ENCODE measurements at places on chromosomes 12 and 14. TPM values are rescaled to one million over a fixed set of nuclear protein-coding genes. Genes with fewer than 3 reads are reported as not detected.

DNA sequence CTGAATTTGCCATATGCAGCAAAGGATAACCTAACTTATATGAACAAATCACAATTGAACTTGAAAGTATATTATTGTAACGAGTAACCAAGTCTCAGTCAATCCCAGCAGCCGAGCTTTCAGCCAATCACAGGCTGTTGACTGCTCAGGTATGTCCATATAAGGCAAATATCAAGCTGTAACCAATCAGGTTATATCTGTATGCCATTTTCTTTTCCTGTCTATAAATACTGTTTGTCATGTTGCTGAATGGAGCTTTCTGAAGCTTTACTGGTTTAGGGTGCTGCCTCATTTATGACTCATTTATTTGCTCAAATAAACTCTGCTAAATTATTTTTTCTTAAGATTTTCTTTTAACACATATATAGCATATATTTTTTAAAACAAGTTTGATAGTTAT lies 1059.5 kb downstream of the GALC start:
- DNase-seq, result no peak

DNA sequence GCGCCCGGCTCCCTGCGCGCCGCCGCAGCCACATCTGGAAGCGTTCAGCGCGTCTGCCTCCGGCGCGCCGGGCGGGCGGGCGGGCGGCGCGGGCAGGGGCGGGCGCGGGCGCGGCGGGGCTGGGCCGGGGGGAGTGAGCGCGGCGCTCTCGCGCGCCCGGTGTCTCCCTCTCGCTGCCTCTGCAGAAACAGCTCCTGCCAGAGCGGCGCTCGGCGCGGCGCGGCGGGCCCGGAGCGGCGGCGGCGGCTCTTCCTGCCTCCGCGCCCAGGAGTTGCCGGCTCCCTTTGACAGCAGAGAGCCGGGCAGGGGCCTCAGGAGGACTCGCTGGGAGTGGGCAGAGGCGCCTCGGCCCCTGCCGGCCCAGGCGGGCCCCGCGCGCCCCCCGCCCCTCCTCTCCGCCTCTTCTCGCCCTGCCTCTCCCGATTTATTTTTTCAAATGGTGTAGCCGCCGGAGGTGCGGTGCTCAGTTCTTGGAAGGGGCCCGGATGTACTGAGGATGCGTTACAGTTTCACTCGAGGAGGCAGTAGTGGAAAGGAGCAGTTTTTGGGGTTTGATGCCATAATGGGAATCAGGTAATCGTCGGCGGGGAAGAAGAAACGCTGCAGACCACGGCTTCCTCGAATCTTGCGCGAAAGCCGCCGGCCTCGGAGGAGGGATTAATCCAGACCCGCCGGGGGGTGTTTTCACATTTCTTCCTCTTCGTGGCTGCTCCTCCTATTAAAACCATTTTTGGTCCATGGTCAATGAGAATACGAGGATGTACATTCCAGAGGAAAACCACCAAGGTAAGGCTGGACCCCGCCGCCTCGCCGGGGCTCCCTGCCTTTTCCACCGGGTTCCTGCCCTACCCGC lies at the start of gene CACNA1C:
Gene CACNA1C (plus strand): TSS at position 162 of the 853 bp plus-strand sequence. CDS start 576 bp downstream, at position 738.
- peak; percentile 87 for DNase-seq

DNA sequence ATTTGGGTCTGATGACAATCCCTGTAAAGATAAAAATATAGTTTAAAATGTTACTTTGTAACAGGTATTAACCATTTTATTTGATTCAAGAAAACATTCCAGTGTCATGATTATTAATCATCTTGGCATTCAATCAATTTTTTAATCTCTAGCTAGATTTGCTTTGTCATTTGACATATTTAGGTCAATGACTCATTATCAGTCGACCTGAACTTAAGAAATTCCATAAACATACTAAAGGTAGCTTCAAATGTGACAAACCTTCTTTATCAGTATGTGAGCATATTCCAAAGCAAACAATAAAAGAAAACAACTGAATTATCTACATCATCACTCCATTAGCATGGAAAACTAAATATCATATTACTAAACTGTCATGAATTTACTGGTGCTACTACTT lies 50.8 kb upstream of the CDKL1 start:
- DNase-seq, result no peak

DNA sequence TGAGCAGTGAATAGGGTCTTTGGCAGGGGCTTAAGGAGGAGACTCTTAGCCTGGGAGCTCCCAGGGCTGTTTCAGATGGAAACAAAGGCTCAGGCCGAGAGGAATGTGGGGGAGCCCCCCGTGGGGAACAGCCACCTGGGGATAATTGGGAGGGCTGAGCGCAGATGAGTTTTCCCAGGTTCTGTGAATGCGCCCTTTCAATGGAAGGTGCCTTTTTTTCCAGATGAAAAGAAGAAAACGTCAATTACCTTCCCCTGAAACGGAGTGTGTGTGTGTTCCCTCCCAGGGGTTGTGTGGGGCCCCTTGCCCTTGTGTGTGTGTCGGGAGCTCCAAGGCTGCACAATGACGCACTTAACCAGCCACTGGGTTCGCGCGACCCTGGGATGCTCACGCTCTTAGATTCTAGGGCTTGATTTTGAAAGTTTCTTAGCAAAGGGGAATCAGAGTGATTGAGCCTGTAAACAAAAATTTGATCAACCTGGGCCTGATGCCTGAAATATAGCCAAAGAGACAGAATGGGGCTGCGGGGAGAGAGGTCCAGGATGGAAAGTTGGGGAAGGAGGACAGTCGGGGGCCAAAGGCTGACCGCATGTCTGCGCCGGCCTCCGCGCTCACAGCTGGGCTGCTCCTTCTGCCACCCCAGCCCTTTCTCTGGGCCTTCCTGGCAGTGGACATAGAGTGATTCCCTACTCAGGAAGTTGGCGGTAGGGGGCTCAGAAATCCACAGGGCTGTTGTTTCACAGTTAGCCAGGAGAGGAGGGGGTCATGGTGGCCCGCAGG lies 14.6 kb downstream of the MEG3 start:
- no peak for DNase-seq

DNA sequence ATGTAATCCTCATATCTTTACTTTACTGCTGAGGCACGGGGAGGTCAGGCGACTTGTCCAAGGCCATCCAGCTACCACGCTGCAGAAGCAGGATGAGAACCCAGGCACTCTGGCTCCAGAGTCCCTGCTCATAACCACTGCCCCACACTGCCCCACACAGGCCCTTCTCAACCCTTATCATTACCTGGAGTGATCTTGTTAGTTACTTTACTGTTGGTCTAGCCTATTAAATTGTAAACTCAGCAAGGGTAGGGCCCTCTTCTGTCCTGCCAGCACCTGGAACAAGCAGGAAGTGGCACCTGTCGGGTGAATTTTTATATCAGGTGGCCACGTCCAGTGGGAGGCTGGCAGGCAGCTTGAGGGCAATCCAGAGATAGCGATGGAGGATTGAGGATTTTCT lies 12.2 kb downstream of the FAIM2 start:
- DNase-seq, result no peak

DNA sequence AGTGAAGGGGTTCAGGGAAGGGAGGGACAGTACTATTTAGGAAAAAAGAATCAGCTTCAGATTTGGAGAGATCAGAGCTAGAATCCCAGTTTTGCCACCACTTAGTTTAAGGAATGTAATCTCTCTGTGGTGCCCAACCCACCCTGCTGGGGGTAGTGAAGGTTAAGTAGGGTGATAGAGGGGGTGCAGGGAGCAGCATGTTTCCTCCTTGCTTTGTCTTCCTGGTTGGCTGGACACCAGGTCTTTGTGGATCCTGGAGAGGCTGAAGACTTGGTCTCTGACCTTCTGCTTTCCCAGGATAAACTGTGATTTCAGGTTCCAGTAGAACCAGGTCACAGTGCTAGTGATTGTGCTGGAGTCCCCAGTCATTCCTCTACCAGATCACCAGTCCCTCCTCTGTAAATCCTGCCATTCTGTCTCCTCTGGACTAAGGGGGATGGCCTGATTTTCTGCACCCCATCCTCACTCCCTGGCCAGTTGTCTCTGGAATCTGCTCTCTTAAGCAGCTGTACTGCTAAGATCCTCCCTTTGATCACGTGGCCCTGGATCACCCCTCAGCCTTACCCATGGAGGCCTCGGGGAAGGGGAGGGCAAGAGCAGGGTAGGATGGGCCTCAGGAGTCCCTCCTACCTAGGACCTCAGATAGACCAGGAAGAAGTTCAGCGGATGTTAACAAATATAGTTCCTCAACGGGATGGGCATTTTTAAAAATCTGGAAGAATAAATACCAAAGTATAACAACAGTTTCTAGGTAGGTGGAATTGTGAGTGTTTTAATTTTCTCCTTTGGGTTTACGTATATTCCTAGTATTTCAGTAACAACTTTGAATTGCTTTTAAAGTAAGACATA lies 3.1 kb downstream of the MAP3K12 start:
- peak; percentile 89 for DNase-seq

The SERPINA9 gene
- 0.60 TPM for total RNA-seq

- no peak for DNase-seq
These were observed 18.9 kb downstream of the MNAT1 start for GRCh38 chr14:60753264-60754119.

- no peak for DNase-seq
These were observed 4.9 kb downstream of the NFATC4 start for GRCh38 chr14:24372701-24373416.

DNA sequence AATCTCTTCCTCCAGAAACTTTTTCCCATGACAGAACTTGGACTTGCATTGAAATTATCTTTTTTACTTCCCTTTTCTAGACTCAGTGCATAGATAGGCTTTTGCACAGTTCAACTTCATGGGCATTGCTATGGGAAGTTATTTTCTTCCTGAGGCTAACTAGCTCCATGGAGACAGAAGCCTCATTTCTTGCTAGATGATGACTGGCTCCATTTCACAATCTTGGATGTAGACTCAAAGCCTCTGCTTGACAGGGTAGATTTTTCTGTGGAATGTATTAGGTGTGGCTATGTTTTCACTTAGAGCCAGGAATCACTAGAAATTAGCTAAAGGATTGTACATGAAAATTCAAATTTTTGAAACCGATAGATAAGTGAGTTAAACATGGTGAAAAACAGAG lies 884.1 kb upstream of the MGAT4C start:
- DNase-seq, result peak; percentile 11

DNA sequence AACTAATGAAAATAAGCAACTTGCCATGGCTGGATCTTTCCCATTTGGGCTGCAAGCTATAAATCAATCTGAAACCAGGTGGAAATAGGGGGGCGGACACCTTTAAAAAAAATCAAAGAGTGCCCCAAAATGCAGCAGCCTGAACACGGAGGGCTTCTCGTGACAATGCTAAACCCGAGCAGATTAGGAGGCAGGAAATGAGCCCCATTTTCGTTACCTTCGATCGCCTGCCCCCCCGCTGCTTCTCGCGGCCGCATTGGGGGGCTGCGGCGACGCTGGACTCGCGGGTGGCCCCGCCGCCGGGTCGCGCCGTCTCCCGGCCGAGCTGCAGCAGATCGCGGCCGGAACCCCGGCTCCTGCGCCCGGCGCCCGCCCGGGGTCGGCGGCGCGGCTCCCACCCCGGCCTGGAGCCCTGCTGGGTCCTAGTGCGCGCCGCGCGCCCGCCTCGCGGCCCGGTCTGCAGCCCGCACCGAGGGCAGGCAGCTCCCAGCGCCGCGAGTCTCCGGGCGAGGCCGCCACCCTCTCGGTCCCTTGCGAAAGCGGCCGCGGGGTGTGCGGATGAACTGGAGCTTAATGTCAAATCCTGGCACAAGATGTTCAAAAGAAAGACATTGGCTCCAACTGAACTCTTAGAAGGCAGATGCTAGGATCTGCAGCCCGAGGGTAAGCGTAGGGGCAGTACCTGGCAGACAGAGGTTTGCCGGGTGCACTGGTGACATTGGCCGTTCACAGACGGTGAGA lies 201.9 kb upstream of the FOXN3 start:
- DNase-seq, result peak; percentile 86

The NR4A1 gene
- total RNA-seq, result 59.2 TPM

The CDCA3 gene
- 7.5 TPM for total RNA-seq

- no peak for DNase-seq
These were observed 54.7 kb downstream of the SUSD6 start for GRCh38 chr14:69666112-69666511.

DNA sequence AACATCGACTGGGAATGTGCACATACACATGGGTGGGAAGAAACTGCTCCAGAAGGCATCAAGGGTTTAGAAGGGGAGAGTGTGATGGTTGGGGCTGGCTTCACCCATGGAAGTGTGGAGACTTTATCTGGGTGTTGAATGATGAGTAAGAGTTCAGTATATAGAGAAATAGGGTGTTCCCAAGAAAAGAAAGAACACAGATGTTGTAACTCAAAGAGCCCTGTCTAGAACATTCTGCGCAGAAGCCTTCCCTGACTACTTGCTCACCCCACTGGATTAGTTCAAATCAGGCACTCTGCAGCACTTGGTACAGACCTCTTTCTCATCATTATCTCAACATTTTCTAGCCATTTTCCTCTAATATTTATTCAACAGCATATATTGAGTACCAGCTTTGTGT lies 491.7 kb downstream of the SNAPC1 start:
- DNase-seq, result peak; percentile 33

- peak; percentile 43 for DNase-seq
These were observed 326.6 kb upstream of the PRICKLE1 start for GRCh38 chr12:42916143-42916542.

- DNase-seq, result no peak
These were observed 70.4 kb downstream of the MOK start for GRCh38 chr14:102234331-102235264.

DNA sequence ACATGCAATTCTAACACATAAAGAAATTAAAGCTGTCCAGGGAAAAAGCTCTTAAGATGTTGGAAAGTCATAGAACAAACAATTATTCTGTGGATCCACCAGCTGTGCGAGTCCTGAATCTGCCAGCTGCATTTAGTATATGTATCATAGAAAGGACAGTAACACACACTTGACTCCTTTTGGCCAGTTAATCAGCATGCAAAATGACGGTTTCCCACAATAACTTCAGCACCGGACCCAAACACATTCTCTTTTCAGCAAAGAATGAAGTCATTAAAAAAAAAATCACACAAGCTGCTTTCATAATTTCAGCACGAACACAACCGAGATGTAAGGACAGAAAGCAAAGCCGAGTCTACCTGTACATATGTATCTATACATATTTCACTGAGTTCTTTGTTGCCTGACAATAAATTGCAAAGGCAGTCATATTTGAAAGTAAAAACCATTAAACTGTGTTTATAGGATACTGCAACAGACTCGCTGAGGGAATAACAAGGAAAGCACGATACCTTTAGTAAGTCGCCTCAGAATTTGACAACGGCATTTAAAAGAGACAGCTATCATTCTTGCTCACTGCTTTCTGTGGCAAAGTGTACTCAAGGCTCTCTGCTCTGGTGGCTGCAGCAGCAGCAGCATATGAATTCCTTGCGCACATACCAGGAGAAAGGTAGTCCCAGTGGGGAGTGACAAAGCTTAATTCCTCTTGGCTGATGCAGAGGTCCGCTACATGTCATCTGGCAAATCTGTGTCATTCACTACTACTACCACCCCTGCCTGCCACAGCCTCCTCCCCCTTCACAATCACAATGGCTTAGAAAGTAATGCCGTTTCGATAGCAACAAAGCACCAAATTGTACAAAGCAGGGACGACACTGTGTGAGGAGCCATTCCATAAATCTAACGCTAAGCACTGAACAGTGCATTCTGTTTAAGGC lies at the start of gene GRIP1:
Gene GRIP1 (minus strand): TSS at position 739 of the 938 bp plus-strand sequence. CDS start 172 bp downstream, at position 567.
- no peak for DNase-seq

GRCh38 chr12:41663598-41664265 lies 475.6 kb downstream of the PDZRN4 start:
- peak; percentile 60 for DNase-seq

GRCh38 chr12:47894068-47894467 lies 10.7 kb downstream of the VDR start:
- no peak for DNase-seq

The CBLN3 gene
- 2.2 TPM for total RNA-seq

The ACRBP gene
- total RNA-seq, result 0.20 TPM

GRCh38 chr14:91284146-91284790 lies 39.8 kb upstream of the GPR68 start:
- DNase-seq, result peak; percentile 61
